DMS53 (cell line): ENCODE measurements at places on chromosomes 7 and 10.

DNA sequence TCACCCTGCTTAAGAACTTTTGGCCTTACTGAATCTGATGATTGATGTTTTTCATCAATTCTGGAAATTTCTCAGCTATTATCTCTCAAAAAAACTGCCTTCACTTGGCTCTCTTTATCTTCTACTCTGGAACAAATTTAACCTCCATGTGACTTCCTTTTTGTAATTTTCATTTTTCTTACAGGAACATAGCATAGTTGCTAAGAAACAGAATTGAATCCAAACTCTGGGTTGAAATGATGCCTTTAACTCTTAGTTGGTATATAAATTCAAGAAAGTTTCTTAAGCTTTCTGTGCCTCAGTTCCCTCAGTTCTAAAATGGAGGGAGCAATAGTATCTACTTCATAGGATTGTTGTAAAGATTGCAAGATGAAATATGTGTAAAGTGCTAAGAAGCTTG is 19.8 kb downstream of the GPR141 start:
- DNase-seq, result no peak

- DNase-seq, result peak; percentile 91
These were observed 20.6 kb downstream of the RBM20 start for GRCh38 chr10:110664483-110665420.

DNA sequence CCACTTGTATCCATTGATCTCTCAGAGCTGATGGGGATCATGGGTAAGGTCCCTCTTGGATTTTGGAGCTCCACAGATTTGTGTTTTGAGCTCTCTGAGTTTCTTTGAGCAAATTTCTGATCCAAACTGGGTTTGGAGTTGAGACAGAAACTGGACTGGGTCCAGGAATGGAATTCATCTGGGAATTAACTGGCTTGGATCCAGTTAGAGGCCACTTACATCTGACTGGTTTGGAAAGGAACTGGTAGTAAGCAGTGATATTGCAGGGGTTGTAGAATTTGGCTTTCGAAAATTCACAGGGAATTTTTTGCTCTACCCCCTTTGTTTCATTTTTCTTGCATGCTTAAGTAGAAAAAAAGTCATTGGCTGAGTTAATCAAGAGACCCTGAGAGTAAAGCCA is 245.6 kb downstream of the SEMA3D start:
- DNase-seq, result no peak

GRCh38 chr10:74932648-74933047 is 106.2 kb downstream of the KAT6B start:
- peak; percentile 42 for DNase-seq

GRCh38 chr10:71713135-71714030 is 6.2 kb downstream of the C10orf105 start:
- no peak for DNase-seq

DNA sequence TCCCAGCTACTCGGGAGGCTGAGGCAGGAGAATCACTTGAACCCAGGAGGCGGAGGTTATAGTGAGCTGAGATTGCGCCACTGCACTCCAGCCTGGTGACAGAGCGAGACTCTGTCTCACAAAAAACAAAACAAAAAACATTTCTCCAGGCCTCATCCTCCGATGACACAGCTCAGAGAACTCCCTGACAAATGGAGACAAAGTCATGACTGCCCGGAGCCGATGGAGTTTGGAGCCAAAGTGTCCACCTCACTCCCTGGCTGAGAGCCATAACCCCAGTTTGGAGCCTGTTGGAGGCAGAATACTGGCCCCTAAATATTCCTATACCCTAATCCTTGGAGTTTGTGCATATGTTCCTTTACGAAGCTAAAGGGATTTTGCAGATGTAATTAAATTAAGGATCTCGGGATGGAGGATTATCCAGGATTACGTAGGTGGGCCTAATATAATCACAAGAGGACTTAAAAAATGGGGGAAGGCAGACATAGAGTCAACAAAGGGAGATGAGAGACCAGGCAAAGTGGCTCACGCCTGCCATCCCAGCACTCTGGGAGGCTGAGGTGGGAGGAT is 22.7 kb downstream of the SSC4D start:
- DNase-seq, result no peak

- peak; percentile 23 for DNase-seq
These were observed 472.8 kb downstream of the KCNMA1 start for GRCh38 chr10:77164616-77165311.

DNA sequence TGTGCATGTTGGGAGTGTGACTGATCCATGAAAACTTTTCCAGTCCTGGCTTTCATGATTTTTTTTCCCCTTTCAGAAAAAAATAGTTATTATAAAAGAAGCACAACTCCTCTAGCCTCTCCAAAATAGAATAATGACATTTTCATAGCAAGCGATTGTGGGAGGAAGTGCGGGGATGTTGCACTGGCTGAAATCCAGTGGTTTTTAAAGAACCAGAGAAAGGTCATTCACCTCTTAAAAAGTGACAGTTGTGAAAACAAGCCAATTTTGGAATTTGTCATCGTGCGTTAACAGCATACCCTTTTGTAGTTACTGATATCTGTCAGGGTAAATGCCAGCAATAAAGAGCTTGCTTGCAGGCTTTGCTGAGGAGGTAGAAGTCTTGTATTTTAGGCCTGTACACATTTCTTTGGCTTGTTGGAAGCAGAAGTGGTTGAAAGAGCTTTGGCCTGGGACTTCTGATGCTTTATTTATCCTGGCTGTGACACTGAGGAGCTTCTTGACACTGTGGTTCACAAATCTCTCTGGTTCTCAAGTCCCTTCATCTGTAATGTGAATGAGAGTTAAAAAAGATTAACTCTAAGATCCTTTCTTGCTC is 545.9 kb downstream of the REEP3 start:
- no peak for DNase-seq

DNA sequence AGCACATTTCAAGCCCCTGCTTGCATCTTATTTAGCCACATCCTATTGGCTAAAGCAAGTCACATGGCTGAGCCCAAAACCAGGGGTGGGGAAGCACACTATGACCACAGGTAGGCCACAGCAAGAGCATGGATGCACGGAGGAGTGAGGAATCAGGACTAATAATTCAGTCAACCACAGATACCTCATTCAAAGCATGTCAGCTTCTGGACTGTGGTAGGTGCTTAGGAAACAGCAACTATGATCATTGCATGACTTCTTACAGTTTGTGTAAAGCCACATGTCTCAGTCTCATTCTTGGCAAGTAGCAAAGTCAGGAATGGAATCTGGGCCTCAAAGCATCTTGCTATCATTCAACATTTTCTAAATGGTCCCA is 79.0 kb upstream of the EMX2 start:
- no peak for DNase-seq

- DNase-seq, result peak; percentile 91
These were observed 40.3 kb downstream of the FAM53B start for GRCh38 chr10:124703778-124704427.

GRCh38 chr7:142597547-142597946 is 151.7 kb upstream of the PRSS1 start:
- DNase-seq, result no peak

GRCh38 chr10:15571575-15571974 is 148.1 kb downstream of the ITGA8 start:
- no peak for DNase-seq

- DNase-seq, result no peak
These were observed 423 bp downstream of the LSM5 start for GRCh38 chr7:32489788-32490126.

GRCh38 chr7:78279032-78279431 is 480.5 kb downstream of the PHTF2 start:
- DNase-seq, result peak; percentile 73
